ENCODE measurements at places on chromosomes 3 and 15.

GRCh38 chr3:52350981-52351761 is 35.1 kb downstream of the DNAH1 start:
- no peak for DNase-seq

GRCh38 chr15:39251413-39252133 is 329.3 kb upstream of the THBS1 start:
- peak; percentile 4 for DNase-seq

DNA sequence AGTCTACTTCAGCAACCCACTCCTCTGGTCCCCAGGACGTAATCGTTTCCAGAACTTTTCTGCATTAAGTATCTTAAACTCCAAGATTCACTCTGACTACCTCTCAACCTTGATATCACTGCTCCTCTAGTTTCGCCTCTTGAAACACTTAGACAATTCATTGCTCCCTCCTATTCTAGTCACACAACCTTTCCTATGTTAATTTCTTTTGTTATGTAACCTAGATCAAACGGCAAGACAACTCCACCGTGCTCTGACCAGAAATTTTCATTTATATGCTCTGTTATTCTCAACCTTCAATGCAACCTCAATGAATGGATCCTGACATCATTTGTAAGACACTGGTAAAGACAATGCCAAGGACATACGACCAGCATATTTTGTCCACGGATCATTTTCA is 71.3 kb downstream of the CADM2 start:
- DNase-seq: no peak

GRCh38 chr3:182921665-182922355 is 58.5 kb downstream of the DCUN1D1 start:
- no peak for DNase-seq

DNA sequence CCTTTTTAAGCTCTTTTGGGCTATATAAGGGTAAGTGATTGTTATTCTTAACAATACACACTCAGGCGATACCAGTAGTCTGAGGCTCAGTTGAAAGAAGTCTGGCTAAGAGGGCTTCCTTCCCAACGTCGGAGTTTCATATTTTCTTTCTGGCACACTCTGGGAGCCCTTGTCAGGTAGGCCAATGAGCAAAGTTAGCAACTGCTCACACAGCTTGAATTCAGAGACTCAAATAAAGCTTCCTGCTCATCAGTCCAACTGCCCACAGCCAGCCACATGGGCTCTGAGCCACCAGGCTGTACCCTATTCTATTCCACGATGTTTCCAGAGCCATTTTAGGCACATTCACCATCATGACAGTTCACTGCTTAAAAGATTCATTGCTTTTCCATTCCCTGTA is 155.1 kb upstream of the TBL1XR1 start:
- DNase-seq: no peak

DNA sequence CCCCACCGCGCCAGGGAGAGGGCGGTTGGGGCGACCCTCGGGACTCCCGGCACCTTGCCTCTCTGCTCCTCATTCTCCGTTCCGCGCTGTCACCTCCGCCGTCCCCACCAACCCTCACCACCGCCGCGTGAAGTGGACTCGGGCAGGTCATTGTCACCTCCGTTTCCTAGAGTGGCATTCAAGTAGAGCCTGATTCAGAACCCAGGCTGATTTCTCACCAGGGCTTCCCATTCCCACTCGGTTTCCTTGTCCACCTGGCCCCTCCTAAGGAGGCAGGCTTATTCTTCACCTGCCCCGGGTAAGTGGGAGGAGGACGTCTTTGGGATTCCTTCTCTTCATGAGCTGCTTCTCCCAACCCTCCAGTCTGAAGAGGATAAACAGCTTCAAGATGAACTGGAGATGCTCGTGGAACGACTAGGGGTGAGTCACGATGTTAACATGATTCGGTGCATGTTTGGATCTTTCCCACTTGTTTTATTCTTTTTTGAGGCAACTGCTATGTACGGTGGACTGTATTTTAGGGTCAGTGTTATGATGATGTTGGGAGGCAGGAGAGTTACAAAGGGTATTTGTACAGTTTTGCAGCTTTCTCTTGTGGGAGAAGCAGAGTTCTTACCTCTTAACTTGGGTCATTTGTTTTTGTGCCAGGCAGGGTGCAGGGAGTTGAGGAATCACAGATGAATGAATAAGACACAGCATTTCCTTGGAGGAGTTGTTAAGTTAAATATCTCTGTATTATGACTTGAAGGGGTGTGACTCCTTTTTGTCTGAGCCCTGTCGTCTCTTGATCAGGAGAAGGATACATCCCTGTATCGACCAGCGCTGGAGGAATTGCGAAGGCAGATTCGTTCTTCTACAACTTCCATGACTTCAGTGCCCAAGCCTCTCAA is 692 bp downstream of the PSMD2 start:
- DNase-seq: no peak

DNA sequence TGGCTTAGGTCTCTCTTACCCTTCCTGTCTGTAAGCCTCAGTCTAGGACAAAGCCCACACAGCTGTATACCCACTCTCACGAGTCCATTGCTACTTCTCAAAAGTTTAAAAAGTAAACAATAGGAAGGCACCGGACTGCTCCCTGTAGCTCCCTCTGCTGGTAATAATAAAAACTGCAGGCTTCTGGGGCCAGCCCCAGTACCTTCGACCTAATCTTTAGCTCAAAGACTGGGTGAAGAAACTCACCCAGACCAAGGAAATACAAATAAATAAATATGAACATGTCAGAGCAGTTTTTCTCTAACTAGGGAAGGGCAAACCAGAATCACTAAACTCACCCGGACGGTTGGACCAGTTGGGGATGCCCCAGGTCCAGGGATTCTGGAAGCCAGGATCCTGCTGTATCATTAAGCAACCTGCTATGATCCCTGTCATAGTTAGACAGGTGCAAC is 5.0 kb downstream of the FAM219B start:
- DNase-seq: peak; percentile 58

- no peak for DNase-seq
Observed at GRCh38 chr3:47261301-47261700, 21.3 kb downstream of the KIF9 start.

Measured in stimulated activated naive CD8-positive, alpha-beta T cell treated with anti-CD3 and anti-CD28 coated beads, Interleukin-15, amount 100 ng/mL, for 72 hours (primary cell).